Calu3 (cell line): ENCODE measurements at places on chromosomes 7 and 10. TPM values are rescaled to one million over a fixed set of nuclear protein-coding genes. Genes with fewer than 3 reads are reported as not detected.

The MMD2 gene
- not detected in 2 replicates for total RNA-seq

GRCh38 chr7:156141941-156142340 is 329.7 kb upstream of the SHH start:
- no peak for DNase-seq

- no peak for DNase-seq
Observed at GRCh38 chr7:151382079-151382885, 27.6 kb downstream of the WDR86 start.

GRCh38 chr10:31028081-31028480 is 3.6 kb downstream of the ZNF438 start:
- DNase-seq, result no peak

DNA sequence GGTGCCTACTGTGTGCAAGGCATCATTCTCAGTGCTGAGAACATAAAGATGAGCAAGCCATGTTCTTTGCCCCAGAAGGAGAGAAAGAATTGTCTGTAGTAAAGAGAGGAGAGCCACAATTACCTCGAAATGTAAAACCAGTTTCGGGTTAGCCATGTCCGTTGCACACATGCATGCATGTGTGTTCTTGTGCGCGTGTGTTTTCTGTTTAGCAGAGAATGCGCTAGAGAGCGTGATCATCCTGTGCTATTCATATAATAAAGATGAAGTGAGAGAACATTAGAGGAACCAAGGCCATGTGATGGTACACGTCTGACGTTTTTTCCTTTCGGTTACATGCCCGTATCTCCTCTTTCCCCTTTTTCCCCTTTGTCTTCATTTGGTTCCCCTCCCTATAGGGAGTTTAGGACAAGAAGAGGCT is 158.2 kb downstream of the CELF2 start:
- no peak for DNase-seq

- DNase-seq, result no peak
Observed at GRCh38 chr7:80257756-80258155, 123.1 kb downstream of the GNAI1 start.
